ENCODE measurements at places on chromosomes 5 and 9.

DNA sequence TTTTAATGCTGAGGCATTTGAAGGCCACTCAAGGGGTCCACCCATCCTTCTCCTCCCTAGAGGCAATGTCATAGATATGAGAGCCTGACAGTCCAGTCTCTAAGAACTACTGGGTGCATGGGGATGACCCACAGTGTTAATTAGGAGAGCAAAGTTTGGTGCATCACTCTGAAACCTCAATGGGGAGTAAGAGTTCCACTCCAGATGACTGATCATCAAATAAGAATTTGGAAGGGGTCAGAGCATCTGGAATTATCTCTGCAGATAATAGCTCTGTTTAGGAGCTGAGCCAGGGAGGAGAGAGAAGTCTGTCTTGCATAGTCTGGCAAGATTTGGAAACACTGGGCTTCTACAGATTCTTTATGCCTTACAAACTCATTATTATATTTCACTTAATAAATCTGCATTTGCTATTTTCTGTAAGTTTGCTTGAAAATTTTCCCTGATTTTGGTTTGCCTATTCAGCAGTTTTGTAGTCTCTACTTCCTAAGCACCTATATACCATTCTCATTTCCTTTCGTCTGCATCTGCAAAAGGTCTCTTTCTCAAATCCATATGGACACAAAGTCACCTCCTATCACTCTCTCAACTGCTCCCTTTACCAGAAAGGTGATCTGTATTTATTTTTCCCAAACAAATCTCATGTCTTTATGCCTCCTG lies 27.7 kb downstream of the FGF10 start:
- no peak for DNase-seq

- no peak for DNase-seq
Measured at GRCh38 chr9:12318732-12319685, 374.2 kb upstream of the TYRP1 start.

GRCh38 chr5:135829681-135830383 lies 4.6 kb upstream of the SLC25A48 start:
- peak; percentile 36 for DNase-seq

- no peak for DNase-seq
Measured at GRCh38 chr5:87899208-87899661, 369.4 kb downstream of the TMEM161B start.

- no peak for DNase-seq
Measured at GRCh38 chr5:167982-168660, 23.2 kb upstream of the LRRC14B start.

DNA sequence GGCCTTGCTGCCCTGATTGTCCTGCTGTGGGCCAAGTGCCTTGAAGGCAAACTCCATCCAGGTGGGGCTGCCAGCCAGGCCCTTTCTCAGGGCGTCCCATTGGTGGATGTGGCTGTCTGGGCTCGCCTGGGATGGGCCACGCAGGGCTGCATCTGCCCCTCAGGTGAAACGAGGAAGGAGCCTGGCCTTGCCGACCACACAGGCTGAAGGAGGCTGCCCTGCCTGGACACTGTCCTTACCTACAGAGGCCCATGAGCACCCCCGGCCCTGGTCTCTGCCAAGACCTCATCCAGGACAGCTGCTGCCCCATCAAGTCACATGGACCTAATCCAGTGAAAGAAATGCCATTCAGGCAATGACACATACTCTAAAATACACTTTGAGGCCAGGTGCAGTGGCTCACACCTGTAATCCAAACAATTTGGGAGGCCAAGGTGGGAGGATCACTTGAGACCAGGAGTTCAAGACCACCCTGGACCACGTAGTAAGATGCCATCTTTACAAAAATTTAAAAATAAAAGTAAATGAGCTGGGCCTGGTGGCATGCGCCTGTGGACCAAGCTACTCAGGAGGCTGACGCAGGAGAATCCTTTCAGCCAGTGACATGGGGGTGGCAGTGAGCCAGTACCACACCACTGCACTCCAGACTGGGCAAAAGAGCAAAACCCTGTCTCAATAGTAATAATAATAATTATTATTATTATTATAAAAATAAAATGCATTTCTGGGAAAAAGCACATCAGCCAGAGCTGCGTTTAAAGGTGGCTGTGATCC lies 33.9 kb downstream of the PNPLA7 start:
- no peak for DNase-seq

GRCh38 chr9:219670-220365 lies 5.2 kb downstream of the DOCK8 start:
- DNase-seq: no peak

GRCh38 chr5:81763294-81763928 lies 12.5 kb upstream of the SSBP2 start:
- no peak for DNase-seq

DNA sequence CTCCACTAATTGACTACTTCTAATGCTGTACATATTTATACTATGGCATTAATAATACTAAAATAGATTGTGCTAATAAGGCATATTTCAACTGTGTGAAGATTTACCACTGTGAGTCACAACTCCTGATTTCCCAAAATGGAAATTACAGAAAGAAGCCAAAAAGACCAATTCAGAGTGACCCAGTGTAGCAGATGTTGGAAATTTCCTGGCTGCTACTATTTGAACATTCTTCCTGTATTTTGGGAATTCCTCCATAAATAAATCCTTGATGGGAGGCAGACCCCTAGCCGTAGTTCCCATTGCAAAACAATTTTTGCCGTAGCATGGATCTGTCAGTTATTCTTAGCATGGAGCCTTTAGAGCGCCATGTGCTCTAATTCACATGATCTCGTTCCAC lies 11.4 kb upstream of the PRUNE2 start:
- DNase-seq: no peak

DNA sequence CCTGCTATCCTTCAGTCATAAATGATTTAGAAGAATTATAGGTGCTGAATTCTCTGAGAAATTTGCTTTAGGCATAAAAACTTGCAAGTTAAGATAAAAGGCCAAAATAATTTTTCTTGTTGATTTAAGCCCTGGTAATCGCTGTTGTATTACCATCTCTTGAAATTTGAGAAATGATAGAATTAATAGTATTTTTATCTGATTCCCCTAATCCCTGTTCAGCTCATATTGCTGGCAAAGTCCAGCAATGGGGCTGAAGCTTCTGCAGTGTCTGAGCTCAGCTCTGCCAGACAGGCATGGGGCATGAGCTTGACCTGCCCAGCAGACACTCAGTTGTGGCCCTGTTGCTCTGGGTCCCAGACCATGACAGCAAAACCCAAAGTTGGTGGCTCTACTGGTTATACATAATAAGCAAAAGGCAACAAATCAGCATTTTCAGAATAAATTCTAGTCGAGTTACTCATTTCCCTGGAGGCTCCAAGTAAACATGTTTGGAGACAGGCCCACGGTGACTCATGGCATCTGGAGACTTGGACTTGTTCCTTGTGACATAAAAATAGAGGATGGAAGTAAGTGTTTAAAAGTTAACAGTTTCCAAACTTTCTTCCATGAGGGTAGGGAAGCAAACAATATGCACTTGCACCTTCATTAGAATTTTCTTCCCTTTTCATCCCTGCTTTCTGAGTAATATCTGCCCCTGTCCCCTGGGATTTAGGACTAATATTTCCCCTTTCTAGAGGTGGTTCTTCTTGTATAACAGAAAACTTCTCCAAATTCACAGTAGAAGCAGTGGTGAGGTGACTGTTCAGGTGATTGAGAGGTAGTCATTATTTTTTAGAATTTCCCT lies 60.2 kb upstream of the SLC2A8 start:
- no peak for DNase-seq

DNA sequence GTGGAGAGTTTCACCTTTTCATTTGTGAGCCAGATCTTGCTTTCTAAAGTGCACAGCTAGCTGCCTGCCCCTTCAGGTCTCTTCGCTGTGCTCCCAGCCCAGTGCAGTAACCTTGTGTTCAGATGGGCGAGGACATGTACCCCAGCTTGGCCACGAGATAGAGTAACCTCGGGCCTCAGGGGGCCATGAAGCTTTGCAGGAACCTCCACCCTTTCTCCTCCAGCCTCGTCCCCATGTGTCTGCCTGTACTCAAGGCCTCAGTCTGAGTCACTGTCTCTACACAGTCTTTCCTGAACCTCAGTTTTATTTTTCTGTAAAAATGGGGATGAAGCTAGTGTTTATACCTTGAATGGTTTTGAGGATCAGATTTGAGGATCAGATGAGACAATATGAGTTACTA lies 37.9 kb downstream of the ERGIC1 start:
- no peak for DNase-seq

GRCh38 chr5:4005335-4005734 lies 409.7 kb downstream of the IRX1 start:
- DNase-seq: no peak

GRCh38 chr9:70411930-70412831 lies 2.3 kb downstream of the KLF9 start:
- DNase-seq: peak; percentile 65

DNA sequence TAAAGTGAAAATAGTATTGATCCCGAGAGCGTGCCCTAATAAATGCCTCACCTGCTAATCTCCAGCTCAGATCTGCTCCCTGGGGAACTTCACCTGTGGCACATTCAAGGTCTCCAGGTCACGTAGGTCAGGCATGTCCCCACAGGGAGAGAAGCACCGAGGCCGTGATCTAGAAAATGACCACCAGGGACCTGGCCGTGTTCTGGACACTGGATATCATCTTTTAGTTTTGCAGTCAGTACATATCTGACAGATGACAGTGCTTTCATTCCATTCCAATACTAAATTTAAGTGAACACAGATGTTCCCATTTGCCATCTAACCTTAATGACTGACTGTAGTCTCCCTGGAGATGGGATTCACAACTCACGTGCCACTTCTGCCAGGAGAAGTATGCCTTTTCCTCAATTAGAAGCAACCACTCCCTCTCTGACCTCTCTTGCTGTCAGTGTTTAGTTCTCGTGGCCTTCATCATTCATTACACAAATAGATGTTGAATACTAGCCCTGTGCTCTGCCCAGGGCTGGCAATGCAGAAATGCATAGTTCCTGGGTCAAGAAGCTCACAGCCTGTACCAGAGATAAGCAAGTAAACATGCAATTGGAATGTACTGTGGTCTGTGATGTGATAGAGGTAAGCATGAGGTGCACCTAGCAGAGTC lies 276.5 kb downstream of the NTRK2 start:
- DNase-seq: no peak

GRCh38 chr5:157990583-157991181 lies 131.7 kb upstream of the CLINT1 start:
- DNase-seq: no peak

- no peak for DNase-seq
Measured at GRCh38 chr9:69171049-69171448, 3.0 kb upstream of the TJP2 start.

DNA sequence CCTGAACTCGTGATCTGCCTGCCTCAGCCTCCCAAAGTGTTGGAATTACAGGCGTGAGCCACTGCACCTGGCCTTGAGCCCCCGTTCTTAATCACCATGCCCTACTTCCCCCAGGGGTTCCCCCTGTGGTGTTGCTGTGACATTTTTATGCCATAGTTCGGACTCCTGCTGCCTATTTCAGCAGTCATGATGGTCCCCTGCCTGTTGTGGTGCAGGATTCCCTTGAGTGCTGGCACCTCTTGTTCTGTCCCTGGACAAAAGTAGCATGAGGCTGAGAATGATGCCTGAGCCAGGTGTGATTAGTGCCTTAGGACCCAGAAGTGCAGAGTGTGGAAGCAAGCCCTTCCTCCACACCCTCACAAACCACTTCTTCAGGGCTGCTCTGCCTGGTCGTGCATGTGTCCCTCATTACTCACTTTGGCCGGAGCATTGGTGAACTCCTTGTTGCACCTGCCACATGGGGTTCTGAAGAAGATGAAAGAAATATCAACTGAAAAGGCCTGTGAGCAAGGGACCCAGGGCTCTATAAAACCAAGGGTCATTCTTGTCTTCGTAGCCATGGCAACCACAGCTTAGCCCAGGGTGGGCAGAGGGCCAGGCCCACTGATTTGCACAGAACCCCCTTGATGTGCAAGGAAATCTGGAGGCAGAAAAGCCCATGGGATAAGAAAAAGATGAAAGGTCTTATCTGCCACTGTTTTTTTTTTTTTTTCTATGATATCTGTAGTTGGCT lies 228.0 kb downstream of the NTRK2 start:
- DNase-seq: no peak

DNA sequence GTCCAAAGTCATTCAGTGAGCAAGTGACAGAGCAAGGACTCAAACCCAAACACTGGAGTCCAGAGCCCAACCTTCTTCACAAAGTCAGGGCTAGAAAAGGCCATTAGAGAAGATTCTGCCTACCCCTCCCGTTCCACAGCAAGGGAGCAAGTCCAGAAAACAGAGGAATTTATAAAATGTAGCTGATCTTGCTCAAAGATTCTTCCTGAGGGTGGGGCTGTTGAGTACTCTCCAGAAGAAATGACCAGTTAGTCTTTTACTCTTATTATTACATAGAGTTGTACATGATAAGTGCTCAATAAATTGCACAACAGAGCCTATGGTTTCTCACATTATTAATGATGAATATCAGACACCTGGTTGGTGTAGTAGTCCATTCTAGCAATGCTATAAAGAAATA lies 39.3 kb upstream of the HMHB1 start:
- no peak for DNase-seq

- peak; percentile 79 for DNase-seq
Measured at GRCh38 chr5:132293066-132293991, 865 bp upstream of the SLC22A4 start.

GRCh38 chr9:121725008-121725775 lies 73.8 kb downstream of the DAB2IP start:
- no peak for DNase-seq

DNA sequence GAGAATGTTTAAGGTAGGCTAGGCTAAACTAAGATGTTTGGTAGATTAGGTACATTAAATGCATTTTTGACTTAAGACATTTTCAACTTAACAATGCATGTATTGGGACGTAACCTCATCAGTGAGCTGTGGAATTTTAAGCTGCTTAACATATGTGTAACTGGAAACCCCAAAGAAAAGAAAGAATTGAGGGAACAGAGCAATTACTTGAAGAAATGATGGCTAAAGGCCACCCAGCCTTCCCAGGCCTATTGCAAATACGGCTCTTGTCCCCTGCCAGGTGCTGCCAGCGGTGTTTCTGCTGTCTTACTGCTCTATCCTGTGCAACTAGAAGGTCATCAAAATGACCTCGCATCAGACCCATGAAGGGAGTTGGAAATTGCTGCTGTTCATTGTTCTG lies 52.0 kb downstream of the RICTOR start:
- DNase-seq: no peak

- no peak for DNase-seq
Measured at GRCh38 chr5:12488161-12488560, 583.9 kb upstream of the CTNND2 start.

DNA sequence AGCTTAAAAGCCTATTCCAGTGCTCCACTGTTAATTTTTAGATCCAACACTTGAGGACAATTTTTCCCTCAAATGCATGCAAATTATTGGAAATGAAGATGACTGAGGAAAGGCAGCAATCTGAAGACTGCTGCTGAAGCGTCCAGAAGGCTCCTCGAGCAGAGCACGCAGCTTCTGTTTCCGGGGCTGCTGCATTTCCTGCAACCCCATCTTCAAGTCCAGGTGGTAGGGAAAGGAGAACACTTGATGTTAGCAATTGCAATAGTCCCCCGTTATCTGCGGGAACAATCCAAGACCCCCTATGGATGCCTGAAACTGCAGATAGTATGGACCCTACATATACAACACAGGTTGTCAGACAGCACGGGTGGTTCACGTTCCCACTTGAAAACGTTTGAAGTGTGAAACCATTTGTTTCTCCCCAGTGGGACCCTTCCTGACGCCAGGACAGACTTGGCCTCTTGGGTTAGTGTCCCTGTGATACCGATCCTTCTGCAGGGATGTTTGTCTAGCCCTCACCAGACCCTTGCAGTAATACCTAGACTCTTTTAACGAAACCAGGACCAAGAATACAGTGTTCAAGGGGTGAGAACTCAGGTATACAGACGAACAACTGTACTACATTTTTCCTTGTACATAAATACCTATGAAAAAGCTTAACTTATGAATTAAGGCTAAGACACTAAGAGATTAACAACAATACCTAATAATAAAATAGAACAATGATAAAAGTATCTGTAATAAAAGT lies 152.3 kb downstream of the HSD17B3 start:
- no peak for DNase-seq

Data from stimulated activated CD4-positive, alpha-beta T cell treated with anti-CD3 and anti-CD28 coated beads, Interleukin-12 subunit alpha, Interleukin-12 subunit beta, amount 100 ng/mL, for 24 hours (primary cell).